ENCODE measurements at places on chromosomes 11 and 22. TPM values are rescaled to one million over a fixed set of nuclear protein-coding genes. Genes with fewer than 3 reads are reported as not detected.

ASRGL1 gene
- total RNA-seq: 5.5 TPM

SYT7 gene
- total RNA-seq: not detected

LGALS1 gene
- total RNA-seq: 362 TPM

TRIM49 gene
- total RNA-seq: not detected

ZDHHC24 gene
- total RNA-seq: 15.4 TPM

MS4A10 gene
- not detected for total RNA-seq

MFRP gene
- total RNA-seq: not detected

NCAM1 gene
- 0.39 TPM for total RNA-seq

ASCL2 gene
- total RNA-seq: not detected

All from activated naive CD4-positive, alpha-beta T cell treated with anti-CD3 and anti-CD28 coated beads, Interleukin-2, amount 50 U/mL, for 72 hours (primary cell).